ENCODE measurements at places on chromosomes 11 and 22.

GRCh38 chr11:70597751-70598625 lies 199.7 kb downstream of the CTTN start:
- no peak for DNase-seq

- DNase-seq, result no peak
Observed at GRCh38 chr22:41621911-41622179, 750 bp downstream of the XRCC6 start.

GRCh38 chr11:34380696-34381095 lies 22.9 kb upstream of the ABTB2 start:
- DNase-seq, result no peak

DNA sequence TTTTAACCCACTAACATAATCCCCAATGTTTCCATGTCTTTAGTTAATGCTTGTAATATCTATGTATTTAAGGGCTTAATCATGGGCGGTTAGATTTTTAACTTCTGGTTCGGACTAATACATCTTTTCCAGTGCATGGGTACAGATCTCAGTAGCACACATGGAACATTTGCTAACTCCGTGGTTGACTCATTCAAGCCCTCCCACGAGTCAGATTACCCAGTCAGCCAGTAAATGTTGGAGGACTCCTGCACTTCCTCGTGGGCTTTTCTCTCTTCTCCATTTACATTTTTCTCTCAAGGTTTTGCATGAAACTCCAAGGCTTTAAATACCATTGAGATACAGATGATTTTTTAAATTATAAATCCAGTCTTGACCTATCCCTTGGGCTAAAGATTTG lies 313.9 kb downstream of the ST3GAL4 start:
- no peak for DNase-seq

GRCh38 chr11:117217141-117218084 lies 14.5 kb downstream of the PCSK7 start:
- DNase-seq, result no peak

- DNase-seq, result no peak
Observed at GRCh38 chr11:13667245-13667644, 1.2 kb upstream of the FAR1 start.

- no peak for DNase-seq
Observed at GRCh38 chr11:121672630-121673487, 220.1 kb upstream of the SORL1-AS1 start.

GRCh38 chr22:32758866-32759385 lies 42.6 kb upstream of the TIMP3 start:
- DNase-seq, result no peak

- no peak for DNase-seq
Observed at GRCh38 chr22:19504900-19505734, 19.1 kb downstream of the CLDN5 start.

GRCh38 chr11:7480113-7480512 lies 5.2 kb upstream of the OLFML1 start:
- no peak for DNase-seq

GRCh38 chr22:27784120-27784475 lies 17.5 kb downstream of the MN1 start:
- no peak for DNase-seq

- no peak for DNase-seq
Observed at GRCh38 chr11:77179048-77179447, 51.0 kb downstream of the MYO7A start.

DNA sequence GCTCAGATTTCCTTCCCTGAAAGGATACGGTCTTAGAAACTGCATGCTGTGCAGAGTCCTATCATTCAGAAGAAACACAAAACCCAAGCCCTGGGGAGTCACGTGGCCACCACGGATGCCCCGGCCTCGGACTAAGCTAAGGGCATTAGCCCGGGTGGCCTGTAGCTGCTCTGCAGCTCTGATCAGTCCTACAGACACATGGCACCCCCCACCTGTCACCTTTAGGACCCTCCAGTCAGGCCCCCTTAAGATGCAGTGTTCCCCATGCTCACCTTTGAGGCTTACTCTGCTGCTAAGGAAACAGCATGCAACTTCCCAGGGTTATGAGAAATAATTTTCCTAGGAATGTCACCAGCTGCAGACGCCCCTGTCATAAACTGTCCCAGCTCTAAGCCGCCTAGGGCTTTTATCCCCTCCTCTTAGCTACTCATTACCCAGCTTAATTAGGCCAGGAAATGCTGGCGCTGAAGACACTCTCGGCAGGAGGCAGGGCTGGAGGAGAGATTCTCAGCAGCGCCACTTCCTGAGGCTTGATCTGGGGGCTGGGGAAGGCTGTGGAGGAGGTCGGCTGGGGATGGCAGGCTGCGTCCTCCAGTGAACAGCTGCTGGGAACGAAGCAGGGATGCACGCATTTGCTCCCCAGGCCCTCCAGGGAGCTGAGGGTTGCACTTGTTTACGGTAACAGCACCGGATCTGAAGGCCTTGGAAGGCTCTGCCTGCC lies 47.2 kb upstream of the ADA2 start:
- no peak for DNase-seq

DNA sequence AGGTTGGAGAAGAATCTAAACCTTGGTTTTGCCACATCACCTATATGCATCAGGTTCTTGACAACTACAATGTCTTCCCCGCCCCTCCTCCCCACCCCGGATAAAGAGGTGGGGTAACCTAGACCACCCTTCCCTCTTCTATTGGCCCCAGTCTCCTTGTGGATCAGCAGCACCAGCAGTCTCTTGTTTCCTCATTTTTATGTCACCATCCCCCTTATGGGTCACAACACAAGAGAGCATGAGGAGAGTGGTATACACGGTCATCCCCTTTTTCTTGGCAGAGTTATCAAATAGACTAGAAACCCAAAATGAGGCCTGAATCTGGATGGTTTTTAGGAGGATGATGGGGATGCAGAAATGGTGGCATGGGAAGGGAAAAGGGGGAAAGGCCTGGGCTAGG lies 1.2 kb downstream of the MS4A4E start:
- no peak for DNase-seq

All from stimulated activated CD4-positive, alpha-beta T cell treated with anti-CD3 and anti-CD28 coated beads, Interleukin-1b, Interleukin-23, amount 100 ng/mL, for 1 hour (primary cell).